Astrocyte (in vitro differentiated cells and primary cell): ENCODE measurements at places on chromosomes 5 and 9. TPM values are rescaled to one million over a fixed set of nuclear protein-coding genes. Genes with fewer than 3 reads are reported as not detected.

The SMC2 gene
- total RNA-seq, result 9.4 and 9.8 TPM in 2 replicates

The CD14 gene
- 0.16 and 0.34 TPM in 2 replicates for total RNA-seq

The GADD45G gene
- total RNA-seq, result 3.5 and 5.2 TPM in 2 replicates

The C9orf153 gene
- not detected in 2 replicates for total RNA-seq

The FOXD4 gene
- 0.31 and 0.45 TPM in 2 replicates for total RNA-seq

The PCDHGA1 gene
- total RNA-seq, result 0.17 and 0.27 TPM in 2 replicates

The TEX48 gene
- total RNA-seq, result not detected in 2 replicates

The DTWD2 gene
- total RNA-seq, result 4.9 and 5.3 TPM in 2 replicates

The PCDHGA4 gene
- 0.48 and 0.50 TPM in 2 replicates for total RNA-seq

The ERMP1 gene
- total RNA-seq, result 8.8 and 11.8 TPM in 2 replicates

The SPATA31C1 gene
- total RNA-seq, result not detected in 2 replicates

The LCN12 gene
- not detected in 2 replicates for total RNA-seq

The FAM221B gene
- not detected in 2 replicates for total RNA-seq

The NSA2 gene
- 38.5 and 44.0 TPM in 2 replicates for total RNA-seq

GRCh38 chr9:16575142-16575985, 295.1 kb downstream of the BNC2 start:
- no peak overlapping the region for H3K27ac ChIP-seq
- no peak for DNase-seq
- H3K4me1 ChIP-seq, result no peaks in the 10 kb centered on the region
- H3K4me3 ChIP-seq, result no peak overlapping the region
- H3K36me3 ChIP-seq, result no peaks in the 10 kb centered on the region

DNA sequence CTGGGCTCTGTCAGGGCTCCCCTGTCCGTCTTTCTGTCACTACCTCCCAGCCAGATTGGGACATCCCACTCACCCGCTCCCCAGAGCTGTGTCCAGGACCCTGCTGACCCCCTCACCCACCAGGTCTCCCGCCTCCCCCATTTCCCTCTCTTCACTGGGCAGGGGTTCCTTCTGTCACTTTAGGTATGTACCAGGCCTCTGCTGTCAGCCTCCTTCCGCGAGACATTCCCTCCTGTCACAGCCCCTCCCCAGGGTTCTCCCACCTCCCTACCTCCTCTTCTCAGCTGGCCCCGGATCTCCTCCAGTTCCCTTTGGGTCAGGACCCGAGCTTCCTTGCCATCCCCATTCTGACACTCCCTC, 488 bp downstream of the POLR1E start:
- H3K4me1 ChIP-seq, result peaks cover 27% of the 10 kb centered on the region
- H3K27ac ChIP-seq, result peak overlapping the region; percentile 78
- H3K36me3 ChIP-seq, result peaks cover 24% of the 10 kb centered on the region
- peak overlapping the region; percentile 84 for H3K4me3 ChIP-seq

DNA sequence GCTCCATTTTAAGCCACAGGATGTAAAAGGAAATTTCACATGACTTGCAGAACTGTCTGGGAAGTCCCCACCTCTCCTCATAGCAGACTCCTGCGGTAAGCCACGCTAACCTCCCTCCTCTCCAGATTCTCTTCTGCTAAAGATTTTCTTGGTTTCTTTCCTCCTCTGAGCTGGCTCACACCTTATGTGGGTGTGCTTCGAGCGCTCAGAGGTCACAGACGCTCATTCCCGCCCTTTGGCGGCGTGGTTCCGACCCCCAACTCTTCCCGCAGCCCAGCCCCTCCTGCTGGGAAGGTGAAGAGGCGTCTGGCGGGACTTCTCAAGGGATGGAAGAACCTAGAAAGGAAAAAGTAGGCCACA, 32.9 kb upstream of the CDK20 start:
- peak; percentile 31 for DNase-seq
- no peak overlapping the region for H3K4me3 ChIP-seq
- no peaks in the 10 kb centered on the region for H3K27me3 ChIP-seq

DNA sequence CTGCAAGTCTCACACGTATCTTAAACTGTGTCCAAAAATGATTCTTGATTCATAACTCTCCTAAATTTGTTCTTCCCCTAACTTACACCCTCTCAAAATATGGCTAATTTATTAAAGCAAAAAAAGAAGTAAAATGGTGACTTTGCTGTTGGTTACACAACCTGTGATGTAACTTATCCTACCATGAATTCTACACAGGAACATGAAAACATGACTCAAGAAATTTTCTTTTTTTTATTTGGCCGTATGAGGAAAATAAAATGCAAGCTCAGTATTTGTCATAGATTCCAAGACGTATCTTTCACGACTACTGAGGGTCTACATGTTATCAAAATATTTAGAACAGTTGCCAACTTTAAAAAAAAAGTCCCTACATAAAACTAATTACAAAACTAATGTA, 9.2 kb downstream of the LIFR start:
- no peaks in the 10 kb centered on the region for H3K27me3 ChIP-seq
- DNase-seq, result no peak
- H3K27ac ChIP-seq, result no peak overlapping the region

DNA sequence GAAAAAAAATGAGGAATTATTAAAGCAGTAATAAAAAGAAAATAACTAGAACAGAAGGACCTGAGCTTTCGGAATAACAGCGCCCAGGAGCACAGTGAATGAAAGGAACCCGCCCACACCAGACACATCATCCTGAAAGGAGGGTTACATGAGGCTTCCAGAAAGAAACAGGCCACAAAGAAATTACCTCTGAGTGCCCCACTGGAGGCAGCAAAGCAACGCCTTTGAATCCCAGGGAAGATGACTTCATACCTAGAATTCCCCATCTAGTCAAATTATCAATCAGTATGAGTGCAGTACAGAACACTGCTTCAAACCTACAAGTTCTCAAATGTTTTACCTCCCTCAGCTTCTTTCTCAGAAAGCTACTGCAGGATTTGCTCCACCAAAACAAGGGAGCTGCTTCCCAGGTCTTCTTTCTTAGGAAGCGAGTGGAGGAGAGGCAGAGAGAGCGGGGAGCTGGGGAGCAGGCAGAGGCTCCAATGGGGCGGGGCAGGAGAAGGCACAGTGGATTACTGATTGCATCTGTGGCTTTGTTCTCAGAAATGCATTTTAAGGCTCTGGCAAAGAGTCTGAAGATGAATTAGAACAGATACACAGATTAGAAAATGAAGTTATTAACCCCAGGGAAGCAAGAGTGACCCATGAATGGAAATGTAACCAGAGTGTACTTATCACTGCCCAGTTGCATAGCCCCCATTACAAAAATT, 87.1 kb downstream of the SEMA4D start:
- no peak overlapping the region for H3K4me3 ChIP-seq
- H3K4me1 ChIP-seq, result no peaks in the 10 kb centered on the region
- no peaks in the 10 kb centered on the region for H3K36me3 ChIP-seq
- no peak overlapping the region for H3K27ac ChIP-seq

DNA sequence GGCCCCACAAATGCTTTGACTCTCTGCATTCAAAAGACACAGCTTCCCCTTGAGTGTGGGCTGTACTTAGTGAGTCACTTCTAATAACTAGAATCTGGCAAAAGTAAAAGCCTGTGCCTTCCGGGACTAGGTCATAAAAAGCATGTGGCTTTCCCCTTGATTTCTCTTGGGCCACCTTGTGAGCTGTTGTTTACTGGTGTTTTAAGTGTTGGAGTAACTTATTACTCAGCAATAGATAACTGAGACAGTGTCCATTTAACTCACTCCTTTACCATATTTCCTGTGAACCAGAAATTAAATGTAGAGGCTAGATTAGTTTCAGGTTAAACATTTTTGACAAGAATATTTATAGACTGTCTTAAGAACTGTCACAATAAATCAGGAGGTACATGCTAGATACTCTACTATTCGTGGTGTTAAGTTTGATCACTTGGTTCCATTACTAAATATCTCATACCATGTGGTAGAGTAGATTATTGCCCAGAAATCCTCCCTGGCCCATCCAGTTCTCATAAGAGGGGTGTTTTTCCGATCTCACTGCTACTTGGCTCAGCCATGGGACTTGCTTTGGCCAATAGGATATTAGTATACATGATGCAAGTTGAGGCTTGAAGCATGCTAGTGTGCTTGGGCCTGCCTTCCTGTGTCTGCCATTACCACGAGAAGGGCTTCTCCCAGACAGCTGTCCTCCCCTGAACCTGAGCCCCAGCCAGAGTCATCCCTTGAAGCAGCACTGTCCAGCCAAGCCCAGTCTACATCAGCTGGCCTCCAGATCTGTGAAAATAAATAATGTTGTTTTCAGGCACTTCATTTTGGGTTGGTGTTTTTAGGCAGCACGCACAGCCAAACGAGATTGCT, 10.4 kb upstream of the CMBL start:
- H3K4me1 ChIP-seq, result no peaks in the 10 kb centered on the region
- H3K27me3 ChIP-seq, result no peaks in the 10 kb centered on the region
- H3K4me3 ChIP-seq, result no peak overlapping the region

GRCh38 chr9:128809831-128810230, 8.5 kb upstream of the ENDOG start:
- no peaks in the 10 kb centered on the region for H3K4me1 ChIP-seq
- DNase-seq, result no peak
- no peaks in the 10 kb centered on the region for H3K36me3 ChIP-seq

DNA sequence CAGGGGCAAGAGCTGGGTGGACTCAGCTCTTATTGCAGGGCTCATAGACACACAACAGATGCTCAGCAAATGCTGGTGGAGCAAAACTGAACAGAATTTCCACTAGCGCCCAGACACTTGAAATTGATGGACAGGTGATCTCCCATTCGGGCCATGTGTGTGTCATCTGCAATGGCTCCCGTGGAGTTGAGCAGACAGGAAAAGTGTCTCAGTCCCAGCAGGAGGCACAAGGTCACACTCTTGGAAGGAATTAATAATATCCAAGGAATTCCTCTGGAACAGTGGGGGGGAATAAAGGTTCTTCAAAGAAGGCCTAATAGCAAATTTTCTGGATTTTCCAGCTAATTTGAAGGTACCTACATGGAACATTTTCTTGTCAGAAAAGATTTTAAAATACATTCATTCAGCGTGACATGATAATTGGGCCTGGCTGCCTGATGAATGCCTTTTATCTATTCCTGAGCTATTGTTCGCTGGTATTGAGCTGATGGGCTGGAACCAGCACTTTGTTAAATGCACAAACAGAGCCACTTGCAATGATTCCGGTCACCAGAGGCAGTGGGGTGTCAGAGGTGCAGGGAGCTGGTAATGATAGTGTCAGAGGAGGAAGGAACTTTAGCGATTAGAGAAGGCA, 31.5 kb upstream of the ALDH1B1 start:
- H3K27me3 ChIP-seq, result no peaks in the 10 kb centered on the region

DNA sequence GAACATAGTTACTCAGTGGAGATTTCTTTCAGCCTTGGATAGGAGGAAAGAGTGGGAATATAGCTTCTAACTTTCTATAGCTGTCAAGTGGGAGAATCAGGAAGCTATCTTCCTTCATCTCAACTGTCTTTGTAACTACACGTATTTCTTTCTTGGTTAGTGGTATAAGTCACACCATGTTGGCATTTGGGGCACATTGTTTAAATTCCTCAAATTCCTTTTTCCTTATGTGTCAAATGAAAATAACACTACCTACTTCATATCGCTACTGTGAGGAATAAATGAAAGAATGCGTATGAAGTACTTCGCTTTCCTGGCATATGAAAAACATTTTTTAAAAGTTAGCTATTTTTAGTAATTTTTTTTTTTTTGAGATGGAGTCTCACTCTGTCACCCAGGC, 1082.5 kb upstream of the WWC1 start:
- H3K27ac ChIP-seq, result no peak overlapping the region
- H3K27me3 ChIP-seq, result no peaks in the 10 kb centered on the region
- no peaks in the 10 kb centered on the region for H3K36me3 ChIP-seq
- DNase-seq, result peak; percentile 72
- no peaks in the 10 kb centered on the region for H3K4me1 ChIP-seq
- no peak overlapping the region for H3K4me3 ChIP-seq

- DNase-seq, result no peak
- H3K4me1 ChIP-seq, result peaks cover 12% of the 10 kb centered on the region
- H3K27me3 ChIP-seq, result no peaks in the 10 kb centered on the region
- H3K4me3 ChIP-seq, result peak overlapping the region; percentile 25
- H3K36me3 ChIP-seq, result no peaks in the 10 kb centered on the region
Observed at GRCh38 chr5:10627160-10627701, 63.4 kb downstream of the ANKRD33B start.

- H3K4me1 ChIP-seq, result no peaks in the 10 kb centered on the region
- no peak for DNase-seq
- H3K27ac ChIP-seq, result no peak overlapping the region
- no peak overlapping the region for H3K4me3 ChIP-seq
Observed at GRCh38 chr5:88287846-88288527, 19.3 kb upstream of the TMEM161B start.

DNA sequence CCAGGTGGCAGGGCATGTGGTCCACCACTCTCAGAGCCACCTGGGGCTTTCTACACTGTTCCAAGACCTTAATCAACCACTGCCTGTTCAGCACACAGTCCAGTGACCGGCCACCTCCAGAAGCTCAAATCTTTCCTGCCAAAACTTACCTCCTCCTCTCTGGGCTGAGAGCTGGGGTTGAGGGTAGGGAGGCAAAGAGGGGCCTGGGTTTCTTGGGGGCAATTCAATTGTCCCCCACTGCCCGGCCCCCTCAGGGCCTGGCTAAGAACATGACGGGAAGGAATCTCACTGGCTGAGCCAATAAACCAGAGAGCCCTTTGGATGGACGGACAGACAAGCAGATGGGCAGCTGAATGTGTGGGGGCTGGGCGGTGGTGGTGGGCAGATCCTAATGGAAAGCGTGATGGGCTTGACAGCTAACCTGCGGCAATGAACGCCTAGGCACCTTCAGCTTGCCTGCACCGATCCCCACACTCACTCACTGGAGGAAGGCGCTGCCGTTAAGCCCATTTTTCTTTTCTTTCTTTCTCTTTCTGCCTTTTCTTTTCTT, 5.4 kb downstream of the NR5A1 start:
- H3K27me3 ChIP-seq, result peaks cover 59% of the 10 kb centered on the region
- no peak overlapping the region for H3K27ac ChIP-seq

DNA sequence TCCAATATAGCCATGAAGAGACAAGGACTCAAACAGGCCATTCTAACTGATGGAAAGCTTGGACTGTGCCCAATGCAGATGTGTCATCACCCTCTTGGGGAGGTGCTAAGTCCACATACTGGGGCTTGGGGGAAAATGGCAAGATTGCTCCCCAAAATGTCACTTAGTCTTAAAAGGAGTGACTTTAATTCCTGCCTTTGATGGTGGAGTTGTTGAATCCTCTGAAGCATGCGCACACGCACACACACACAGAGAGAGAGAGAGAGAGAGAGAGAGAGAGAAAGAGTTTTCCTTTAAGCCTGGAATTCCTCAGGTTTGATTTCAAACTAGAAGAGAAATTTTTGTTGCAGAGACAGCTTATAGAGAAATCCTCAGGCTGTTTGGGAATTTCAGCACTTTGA, 161.9 kb upstream of the GAS1 start:
- H3K4me1 ChIP-seq, result peaks cover 9% of the 10 kb centered on the region
- no peaks in the 10 kb centered on the region for H3K27me3 ChIP-seq
- no peak overlapping the region for H3K4me3 ChIP-seq
- no peak overlapping the region for H3K27ac ChIP-seq

GRCh38 chr5:137333475-137333874, 165.7 kb downstream of the SPOCK1 start:
- H3K27ac ChIP-seq, result no peak overlapping the region
- peaks cover 2% of the 10 kb centered on the region for H3K4me1 ChIP-seq
- no peaks in the 10 kb centered on the region for H3K36me3 ChIP-seq
- H3K4me3 ChIP-seq, result no peak overlapping the region
- DNase-seq, result no peak
- no peaks in the 10 kb centered on the region for H3K27me3 ChIP-seq

- no peaks in the 10 kb centered on the region for H3K27me3 ChIP-seq
- no peak overlapping the region for H3K4me3 ChIP-seq
- no peaks in the 10 kb centered on the region for H3K4me1 ChIP-seq
- no peak overlapping the region for H3K27ac ChIP-seq
- no peak for DNase-seq
Observed at GRCh38 chr5:34822956-34823715, 15.8 kb upstream of the TTC23L start.
